ENCODE measurements at places on chromosomes 2 and 18. TPM values are rescaled to one million over a fixed set of nuclear protein-coding genes. Genes with fewer than 3 reads are reported as not detected.
A peak's percentile ranks its signal among the peaks of the same experiment; 100 is the strongest.

GRCh38 chr2:19759880-19760279 is 141.9 kb downstream of the TTC32 start:
- no peak overlapping the region for H3K4me3 ChIP-seq
- no peaks in the 10 kb centered on the region for H3K27me3 ChIP-seq
- H3K27ac ChIP-seq, result no peak overlapping the region
- DNase-seq, result no peak

The ZC3H15 gene
- total RNA-seq, result 75.6 TPM

DNA sequence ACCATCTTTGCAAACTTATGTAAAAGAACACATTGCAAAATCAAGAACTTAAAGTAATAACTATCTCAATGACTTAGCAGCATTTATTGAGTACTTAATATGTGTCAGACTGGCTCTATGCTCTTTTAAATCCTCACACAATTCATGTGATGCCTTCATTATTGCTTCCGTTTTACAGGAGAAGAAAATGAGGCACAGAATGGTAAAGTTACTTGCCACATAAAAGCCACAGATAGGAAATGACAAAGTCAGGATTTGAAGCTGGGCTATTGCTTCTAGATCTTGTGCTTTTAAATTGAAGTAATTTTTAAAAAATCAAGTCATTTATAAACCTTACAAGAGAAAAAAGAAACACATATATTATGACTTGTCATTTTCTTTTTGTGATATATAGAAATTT is 174.2 kb downstream of the WDR7 start:
- no peak for DNase-seq
- no peak overlapping the region for H3K27ac ChIP-seq
- no peak overlapping the region for H3K4me3 ChIP-seq
- no peaks in the 10 kb centered on the region for H3K27me3 ChIP-seq

The SLC4A5 gene
- total RNA-seq, result 0.24 TPM

The CD207 gene
- total RNA-seq, result not detected

The SMAD7 gene
- 28.8 TPM for total RNA-seq

DNA sequence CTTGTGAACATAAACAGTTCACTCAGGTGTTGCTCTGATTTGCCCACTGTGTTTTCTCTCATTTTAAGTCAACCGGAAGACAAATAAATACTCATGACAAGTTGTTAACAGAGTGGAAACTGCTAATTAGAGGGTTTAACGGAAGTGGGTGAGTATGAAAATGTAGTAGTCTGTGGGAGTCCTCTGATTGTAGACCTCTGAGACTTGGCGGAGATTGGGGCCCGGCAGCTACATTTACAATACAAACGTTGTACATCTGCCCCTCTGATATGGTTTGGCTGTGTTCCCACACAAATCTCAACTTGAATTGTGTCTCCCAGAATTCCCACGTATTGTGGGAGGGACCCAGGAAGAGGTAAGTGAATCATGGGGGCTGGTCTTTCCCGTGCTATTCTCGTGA is 107.3 kb upstream of the FAM98A start:
- no peaks in the 10 kb centered on the region for H3K36me3 ChIP-seq
- H3K27me3 ChIP-seq, result no peaks in the 10 kb centered on the region
- DNase-seq, result no peak
- H3K4me1 ChIP-seq, result peaks cover 31% of the 10 kb centered on the region
- no peak overlapping the region for H3K27ac ChIP-seq
- no peak overlapping the region for H3K4me3 ChIP-seq

DNA sequence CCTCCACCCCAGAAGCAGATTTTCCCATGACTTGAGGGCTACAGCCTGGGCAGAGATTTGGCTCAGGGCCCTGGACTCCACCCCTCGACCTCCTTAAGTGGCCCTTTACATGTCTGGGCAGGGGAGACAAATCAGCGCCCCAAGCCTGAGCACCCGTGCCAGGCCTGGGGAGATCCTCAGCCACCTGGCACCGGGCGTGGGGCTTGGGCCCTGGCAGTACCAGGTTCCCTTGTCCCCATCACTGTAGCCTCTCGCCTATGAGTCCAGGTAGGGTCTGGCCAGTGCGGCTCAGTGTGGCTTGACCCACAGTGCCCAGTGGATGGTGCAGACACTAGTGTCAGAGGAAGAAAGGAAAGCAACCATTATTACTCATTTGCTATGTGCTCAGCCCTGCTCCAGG is 22.0 kb upstream of the DNMT3A start:
- H3K4me1 ChIP-seq, result peaks cover 4% of the 10 kb centered on the region
- H3K4me3 ChIP-seq, result no peak overlapping the region
- no peak for DNase-seq
- no peak overlapping the region for H3K27ac ChIP-seq
- H3K36me3 ChIP-seq, result no peaks in the 10 kb centered on the region
- peaks cover 19% of the 10 kb centered on the region for H3K27me3 ChIP-seq

DNA sequence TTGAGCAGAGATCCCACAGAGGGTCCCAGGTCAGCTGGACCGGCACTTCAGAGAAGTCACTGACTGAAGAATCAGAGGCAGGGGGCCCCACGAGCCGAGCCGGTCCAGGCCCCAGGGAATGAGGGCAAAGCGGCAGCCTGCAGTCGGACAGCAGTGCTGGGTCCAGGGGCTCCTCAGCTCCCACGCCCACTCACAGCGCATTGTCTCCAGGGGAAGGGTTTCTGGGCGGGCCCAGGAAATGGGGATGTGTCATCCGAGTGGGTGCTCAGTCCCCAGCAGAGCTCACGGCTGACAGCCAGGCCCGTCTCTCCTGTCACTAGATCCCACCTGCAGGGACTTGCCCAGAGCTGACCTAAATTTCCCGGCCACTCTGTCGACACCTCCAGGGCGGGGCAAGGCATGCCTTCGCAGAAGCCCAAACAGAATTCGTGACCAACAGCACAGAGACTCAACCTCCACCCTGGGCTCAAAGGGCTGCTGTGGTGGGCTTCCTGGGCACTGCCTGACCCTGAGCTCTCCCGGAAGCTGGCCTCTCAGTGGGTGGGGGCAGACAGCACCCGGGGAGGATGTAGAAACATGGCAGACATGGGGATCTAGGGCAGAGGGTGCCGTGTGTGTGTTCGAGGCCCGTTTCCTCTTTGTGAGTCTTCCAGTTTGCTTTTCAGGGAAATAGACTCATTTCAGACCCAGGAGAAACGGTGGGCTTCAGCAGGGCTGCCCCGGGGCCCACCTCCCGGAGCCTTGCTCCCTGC is 42.1 kb upstream of the TAF1B start:
- H3K36me3 ChIP-seq, result no peaks in the 10 kb centered on the region
- no peaks in the 10 kb centered on the region for H3K4me1 ChIP-seq
- no peak overlapping the region for H3K27ac ChIP-seq
- DNase-seq, result no peak
- no peaks in the 10 kb centered on the region for H3K27me3 ChIP-seq

GRCh38 chr2:70664525-70664924 is 103.5 kb downstream of the ADD2 start:
- H3K36me3 ChIP-seq, result peaks cover 34% of the 10 kb centered on the region
- H3K27ac ChIP-seq, result no peak overlapping the region
- DNase-seq, result no peak

DNA sequence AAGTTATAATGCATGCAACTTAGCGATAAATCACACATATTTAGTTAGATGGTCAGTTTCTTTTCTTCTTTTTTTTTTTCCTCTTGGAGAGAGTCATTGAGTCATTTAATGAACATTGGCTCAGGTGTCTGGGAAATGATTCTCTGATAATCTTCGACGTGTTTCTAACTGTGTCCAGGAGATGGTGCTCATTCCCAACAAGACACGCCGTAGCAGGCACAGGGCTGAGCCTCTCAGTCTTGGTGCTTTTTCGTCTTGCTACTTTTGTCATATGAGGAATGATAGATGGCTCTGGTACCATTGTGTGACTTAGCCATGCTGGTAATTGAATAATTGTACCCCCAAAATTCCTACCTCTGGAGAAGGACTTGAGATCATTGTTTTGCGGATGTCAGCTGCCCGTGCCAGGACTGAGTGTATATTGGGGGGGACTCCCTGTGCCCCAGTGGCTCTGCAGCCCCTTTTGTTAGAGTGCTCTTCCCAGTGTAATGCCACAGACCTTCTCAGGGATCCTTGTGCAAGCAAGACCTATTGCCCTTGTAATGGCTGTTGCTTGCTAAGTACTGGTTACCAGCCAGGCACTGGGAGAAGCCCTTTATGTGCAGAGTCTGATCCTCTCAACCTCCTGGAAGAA is 107.6 kb upstream of the CYRIA start:
- H3K36me3 ChIP-seq, result no peaks in the 10 kb centered on the region
- peak; percentile 78 for DNase-seq
- H3K27ac ChIP-seq, result no peak overlapping the region
- H3K4me3 ChIP-seq, result no peak overlapping the region
- H3K27me3 ChIP-seq, result no peaks in the 10 kb centered on the region

The TBR1 gene
- total RNA-seq, result not detected

The NCKAP5 gene
- total RNA-seq, result 0.31 TPM

The CYBRD1 gene
- total RNA-seq, result 8.2 TPM

DNA sequence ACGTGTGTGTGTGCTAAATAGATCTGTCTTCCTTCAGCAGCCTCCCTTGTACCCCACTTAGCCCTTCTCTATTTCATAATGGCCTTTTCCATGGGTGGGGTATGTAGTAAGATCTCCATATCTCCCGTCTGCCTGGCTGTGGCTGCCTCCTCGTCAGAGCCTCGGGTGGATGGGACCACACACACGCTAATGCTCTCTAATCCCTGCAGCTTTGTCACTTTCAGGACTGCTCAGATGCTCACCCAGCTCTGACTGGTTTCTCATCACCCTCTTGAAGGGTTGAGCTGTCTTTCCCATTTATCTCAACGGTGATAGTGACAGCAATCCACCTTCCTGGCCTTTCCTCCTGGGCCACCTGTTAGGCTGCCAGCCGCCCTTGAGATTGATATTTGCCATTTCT is 95.3 kb downstream of the DCC start:
- H3K27ac ChIP-seq, result no peak overlapping the region
- H3K4me1 ChIP-seq, result no peaks in the 10 kb centered on the region
- H3K27me3 ChIP-seq, result no peaks in the 10 kb centered on the region
- no peak overlapping the region for H3K4me3 ChIP-seq

DNA sequence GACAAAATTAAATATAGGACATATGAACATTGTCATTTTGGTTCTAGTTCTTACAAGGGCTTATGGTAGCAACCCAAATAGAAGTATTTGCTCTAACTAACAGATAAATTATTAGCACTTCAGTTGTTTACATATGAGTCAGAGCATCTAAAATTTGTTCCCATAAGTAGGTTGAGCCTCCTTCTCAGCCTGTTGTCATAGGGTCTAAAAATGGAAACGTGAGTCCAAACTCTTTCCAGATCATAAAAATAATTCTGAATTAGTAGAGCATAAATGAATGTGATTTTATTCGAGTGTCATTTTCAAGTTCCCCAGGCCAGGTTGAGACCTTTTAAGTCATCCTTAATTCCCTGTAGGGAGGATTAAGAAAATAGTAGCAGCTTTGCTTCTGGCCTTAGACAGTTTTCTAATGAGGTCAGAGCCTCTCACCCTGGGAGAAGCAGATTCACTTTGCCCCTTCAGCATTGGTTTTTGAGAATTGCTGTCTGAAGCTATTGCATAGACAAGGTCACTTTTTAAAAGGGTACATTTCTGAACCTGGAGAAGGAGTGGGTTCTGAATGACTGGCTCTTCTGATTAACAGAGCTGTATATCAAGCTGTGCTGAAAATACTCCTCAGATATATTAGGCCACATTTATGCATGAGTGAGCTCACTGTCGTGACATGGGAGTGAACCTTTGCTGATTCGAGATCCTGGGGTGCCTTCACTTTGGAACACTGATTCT is 164.3 kb downstream of the NEDD4L start:
- no peak overlapping the region for H3K4me3 ChIP-seq
- no peak overlapping the region for H3K27ac ChIP-seq
- peaks cover 17% of the 10 kb centered on the region for H3K4me1 ChIP-seq
- no peaks in the 10 kb centered on the region for H3K27me3 ChIP-seq
- H3K36me3 ChIP-seq, result no peaks in the 10 kb centered on the region
- no peak for DNase-seq

- H3K27ac ChIP-seq, result no peak overlapping the region
- no peak overlapping the region for H3K4me3 ChIP-seq
- no peaks in the 10 kb centered on the region for H3K36me3 ChIP-seq
- peaks cover 43% of the 10 kb centered on the region for H3K4me1 ChIP-seq
- no peaks in the 10 kb centered on the region for H3K27me3 ChIP-seq
Observed at GRCh38 chr2:188395903-188396689, 104.4 kb downstream of the GULP1 start.

DNA sequence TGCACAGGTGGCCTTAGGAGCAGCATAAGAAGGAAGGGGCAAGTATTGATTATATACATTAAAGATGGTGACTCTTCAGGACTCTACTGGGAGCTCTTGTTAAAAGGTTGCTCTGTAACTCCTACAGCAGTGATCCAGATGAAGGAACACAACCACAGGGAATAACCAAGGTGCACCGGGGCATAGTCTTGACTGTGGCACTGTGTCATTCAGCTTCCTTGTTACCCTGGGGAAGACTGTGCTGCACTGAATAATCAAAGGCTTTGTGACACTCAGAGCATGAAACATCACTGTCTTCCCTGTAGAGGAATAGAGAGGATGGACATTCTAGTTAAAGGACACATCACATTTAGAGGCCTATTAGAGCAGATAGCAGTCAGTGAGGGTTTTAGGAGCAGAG is 105.3 kb downstream of the UBE2E3 start:
- H3K27ac ChIP-seq, result no peak overlapping the region
- no peaks in the 10 kb centered on the region for H3K27me3 ChIP-seq
- no peaks in the 10 kb centered on the region for H3K36me3 ChIP-seq
- H3K4me3 ChIP-seq, result no peak overlapping the region

- no peaks in the 10 kb centered on the region for H3K4me1 ChIP-seq
- H3K27ac ChIP-seq, result no peak overlapping the region
- H3K27me3 ChIP-seq, result no peaks in the 10 kb centered on the region
- H3K36me3 ChIP-seq, result no peaks in the 10 kb centered on the region
Observed at GRCh38 chr18:46821856-46822711, 65.2 kb upstream of the ST8SIA5 start.

The KCNG2 gene
- total RNA-seq, result not detected

The TUBB8B gene
- total RNA-seq, result 3.6 TPM

GRCh38 chr2:41963661-41964525 is 83.9 kb upstream of the PKDCC start:
- H3K4me1 ChIP-seq, result peaks cover 32% of the 10 kb centered on the region
- H3K4me3 ChIP-seq, result no peak overlapping the region
- no peaks in the 10 kb centered on the region for H3K27me3 ChIP-seq
- no peaks in the 10 kb centered on the region for H3K36me3 ChIP-seq

DNA sequence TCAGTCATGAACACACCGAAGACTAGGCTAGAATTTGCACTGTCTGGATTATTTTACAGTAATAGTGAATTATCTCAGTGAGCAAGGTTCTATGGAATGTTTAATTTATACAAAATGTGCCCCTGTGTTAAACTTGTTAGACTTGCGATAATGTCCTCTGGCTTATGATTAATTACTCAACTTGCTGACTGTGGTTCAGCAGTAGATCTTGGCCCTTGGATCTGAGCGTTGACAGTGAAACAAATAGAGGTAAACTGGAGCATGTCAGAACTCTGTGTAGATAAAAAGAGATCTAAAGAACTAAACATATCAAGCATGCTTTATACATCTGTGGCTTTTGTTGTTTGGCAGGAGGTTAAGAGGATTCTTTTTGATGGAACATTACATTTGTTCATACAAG is 407.6 kb downstream of the DSEL start:
- H3K36me3 ChIP-seq, result no peaks in the 10 kb centered on the region
- no peaks in the 10 kb centered on the region for H3K27me3 ChIP-seq
- no peak overlapping the region for H3K27ac ChIP-seq
- no peaks in the 10 kb centered on the region for H3K4me1 ChIP-seq

All from GM23338 (cell line).